ENCODE measurements at places on chromosomes 1 and 21. TPM values are rescaled to one million over a fixed set of nuclear protein-coding genes. Genes with fewer than 3 reads are reported as not detected.

DNA sequence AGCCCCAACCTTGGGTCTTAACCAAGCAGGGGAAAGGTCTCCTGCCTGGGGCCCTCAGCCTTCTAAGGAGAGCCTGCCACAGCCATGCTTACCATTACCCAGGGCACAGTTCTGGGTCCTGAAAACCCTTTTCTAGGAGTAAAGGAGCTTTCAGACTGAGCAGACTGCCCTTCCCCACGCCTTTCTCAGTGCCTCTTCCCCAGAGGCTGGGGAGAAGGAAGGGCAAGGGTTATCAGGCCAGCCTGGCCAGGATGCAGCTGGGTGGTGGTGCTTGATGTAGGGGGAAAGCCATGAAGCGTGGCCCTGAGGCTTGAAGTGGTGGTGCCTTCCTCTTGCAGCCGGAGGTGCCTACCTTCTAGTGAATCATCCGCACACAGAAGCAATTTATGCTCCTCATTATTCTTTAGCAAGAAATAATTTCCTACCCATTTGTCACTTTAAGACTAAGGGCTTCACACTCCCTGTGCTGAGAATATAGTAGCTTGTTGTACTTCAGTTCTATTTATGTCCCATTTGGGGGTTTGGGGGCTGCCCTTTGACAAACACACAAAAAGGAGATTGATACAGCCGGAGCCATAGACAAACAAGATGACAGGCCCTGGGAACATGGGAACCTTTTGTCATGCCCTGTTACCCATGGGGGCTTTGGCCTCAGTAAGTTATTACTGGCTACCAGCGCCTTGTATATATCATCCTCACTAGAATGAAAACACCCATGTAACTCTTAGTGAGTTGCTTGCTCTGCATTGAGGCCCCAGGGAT is 40.7 kb downstream of the MAN1C1 start:
- H3K4me3 ChIP-seq = no peak overlapping the region
- H3K27ac ChIP-seq = no peak overlapping the region
- no peaks in the 10 kb centered on the region for H3K4me1 ChIP-seq
- no peaks in the 10 kb centered on the region for H3K36me3 ChIP-seq
- no peak for DNase-seq
- H3K27me3 ChIP-seq = no peaks in the 10 kb centered on the region

DNA sequence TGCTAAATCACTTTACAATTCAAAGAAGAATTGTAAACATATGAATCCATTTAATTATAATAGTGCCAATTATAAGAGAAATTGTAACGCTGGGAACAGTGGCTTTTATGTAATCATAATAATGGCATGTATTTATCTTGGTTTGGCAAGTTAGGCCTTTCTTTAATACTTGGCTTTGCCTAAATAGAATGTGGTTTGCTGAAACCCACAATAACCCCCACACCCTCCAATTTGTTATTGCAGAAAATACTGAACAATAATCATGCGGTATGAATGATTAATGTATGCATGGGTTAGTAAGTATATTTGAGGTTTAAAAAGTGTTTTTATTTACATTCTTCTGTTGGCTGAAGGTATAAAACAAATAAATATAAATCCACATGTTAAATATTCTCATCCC is 138.2 kb downstream of the NFIA start:
- H3K4me1 ChIP-seq = no peaks in the 10 kb centered on the region
- H3K27ac ChIP-seq = no peak overlapping the region

DNA sequence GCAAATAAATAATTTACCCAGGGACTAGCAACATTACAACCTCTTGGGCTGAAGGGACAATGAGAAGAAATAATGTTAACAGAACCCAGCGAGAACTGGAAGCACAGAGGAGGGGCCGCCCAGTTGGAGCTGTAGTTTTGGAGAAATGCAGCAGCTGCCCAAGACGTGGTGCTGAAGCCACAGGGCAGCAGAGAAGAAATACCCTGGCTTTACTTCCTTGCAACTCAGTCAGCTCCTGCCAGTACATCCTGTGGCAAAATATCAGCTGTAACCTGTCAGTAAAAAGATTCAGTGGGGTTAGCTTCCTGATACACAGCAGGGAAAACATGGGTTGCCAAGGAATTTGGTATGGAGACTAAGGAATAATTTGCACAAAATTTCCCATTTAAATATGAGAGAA is 283.6 kb upstream of the USP25 start:
- H3K27me3 ChIP-seq = no peaks in the 10 kb centered on the region
- H3K4me3 ChIP-seq = no peak overlapping the region
- no peaks in the 10 kb centered on the region for H3K36me3 ChIP-seq
- H3K4me1 ChIP-seq = no peaks in the 10 kb centered on the region
- DNase-seq = no peak

GRCh38 chr1:179550746-179551682 is 24.7 kb downstream of the NPHS2 start:
- H3K27ac ChIP-seq = no peak overlapping the region
- H3K4me1 ChIP-seq = no peaks in the 10 kb centered on the region
- H3K36me3 ChIP-seq = no peaks in the 10 kb centered on the region
- H3K27me3 ChIP-seq = no peaks in the 10 kb centered on the region
- no peak overlapping the region for H3K4me3 ChIP-seq

GRCh38 chr1:238129677-238130076 is 239.0 kb upstream of the ZP4 start:
- no peak for DNase-seq
- H3K4me1 ChIP-seq = no peaks in the 10 kb centered on the region
- H3K36me3 ChIP-seq = no peaks in the 10 kb centered on the region

Gene TMIGD3
- 10.0 TPM for total RNA-seq

Gene PSRC1
- total RNA-seq = 5.9 TPM

Data from breast epithelium (tissue), 4 donors.